ENCODE measurements at places on chromosomes 7 and 10. TPM values are rescaled to one million over a fixed set of nuclear protein-coding genes. Genes with fewer than 3 reads are reported as not detected.

- no peak for DNase-seq
Measured at GRCh38 chr7:127632276-127632910, 14.5 kb upstream of the PAX4 start.

DNA sequence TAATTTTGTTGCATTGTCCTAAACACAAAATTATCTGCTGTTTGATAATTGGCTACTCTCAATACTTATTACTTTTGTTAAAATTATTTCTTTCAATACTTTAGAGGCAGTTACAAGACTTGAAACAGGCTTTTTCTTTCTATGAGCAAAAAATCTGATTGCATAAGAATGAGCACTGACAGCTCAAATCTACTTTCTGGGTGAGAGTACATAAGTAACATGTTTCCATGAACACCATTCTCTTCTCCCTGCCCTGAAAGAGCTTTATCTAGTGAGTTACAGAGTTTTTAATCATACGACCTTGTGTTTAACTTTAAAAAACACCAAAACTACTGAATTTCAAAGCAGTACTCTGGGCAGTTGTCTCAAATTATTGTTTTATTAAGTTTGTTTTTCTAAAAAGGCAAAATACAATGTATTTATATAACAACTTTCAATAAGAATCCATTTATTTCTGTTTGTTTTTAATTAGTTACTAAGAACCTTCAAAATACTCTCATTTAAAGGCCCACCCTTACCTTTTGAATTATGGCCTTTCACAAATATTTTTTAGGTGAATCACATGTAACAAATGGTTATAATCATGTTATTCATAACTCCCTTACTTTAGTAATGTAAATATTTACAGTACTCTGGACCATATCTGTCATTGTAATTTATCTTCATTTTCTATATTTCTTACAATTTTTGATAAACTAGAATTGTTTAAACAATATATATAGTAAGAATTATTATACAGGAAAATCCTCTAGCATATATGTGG lies 23.0 kb upstream of the TFAM start:
- DNase-seq, result no peak

DNA sequence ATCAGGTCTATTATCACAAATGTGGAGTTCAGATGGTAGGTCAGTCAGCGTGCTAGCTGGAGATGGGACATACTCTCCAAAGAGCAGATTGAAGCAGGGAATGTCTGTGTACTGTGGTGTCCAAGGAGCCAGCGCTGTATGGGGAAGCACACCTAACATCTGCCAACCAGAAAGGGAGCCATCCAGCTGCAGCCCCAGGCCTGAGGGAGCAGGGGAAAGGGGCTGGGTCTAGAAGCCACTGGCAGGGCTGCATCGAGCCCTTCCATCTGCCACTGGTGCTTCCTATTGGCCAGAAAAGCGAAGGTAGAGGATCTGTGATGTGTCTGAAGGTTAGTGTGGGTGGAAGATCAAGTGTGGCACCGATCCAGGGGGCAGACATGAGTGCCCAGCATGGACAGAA lies 8.0 kb upstream of the RAMP3 start:
- DNase-seq, result no peak

GRCh38 chr7:154907651-154908620 lies 95.0 kb downstream of the PAXIP1 start:
- no peak for DNase-seq

DNA sequence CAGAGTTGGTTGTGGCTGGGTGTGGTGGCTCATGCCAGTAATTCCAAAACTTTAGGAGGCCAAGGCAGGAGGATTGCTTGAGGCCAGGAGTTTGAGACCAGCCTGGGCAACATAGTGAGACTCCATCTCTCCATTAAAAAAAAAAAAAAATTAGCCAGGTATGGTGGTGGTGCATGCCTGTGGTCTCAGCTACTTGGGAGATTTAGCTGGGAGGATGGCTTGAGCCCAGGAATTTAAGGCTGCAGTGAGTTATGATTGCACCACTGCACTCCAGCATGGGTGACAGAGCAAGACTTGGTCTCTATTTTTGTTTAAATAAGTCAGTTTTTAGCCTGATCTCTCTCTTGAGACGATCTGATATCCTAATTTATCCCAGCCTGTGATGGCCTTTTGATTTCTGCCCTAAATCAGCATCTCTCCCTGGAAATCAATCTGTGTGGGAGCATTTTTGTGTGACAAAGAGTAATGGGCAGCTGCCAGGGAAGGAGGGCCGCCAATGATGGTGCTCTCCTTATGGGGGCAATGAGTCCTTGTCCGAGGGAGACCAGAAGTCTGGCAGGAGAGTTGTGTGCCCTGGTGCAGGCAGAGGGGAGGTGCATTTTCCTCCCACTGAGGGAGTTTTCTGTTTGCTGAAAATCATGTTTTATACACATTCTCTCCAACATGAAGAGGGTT lies 111.0 kb downstream of the NRP1 start:
- no peak for DNase-seq

DNA sequence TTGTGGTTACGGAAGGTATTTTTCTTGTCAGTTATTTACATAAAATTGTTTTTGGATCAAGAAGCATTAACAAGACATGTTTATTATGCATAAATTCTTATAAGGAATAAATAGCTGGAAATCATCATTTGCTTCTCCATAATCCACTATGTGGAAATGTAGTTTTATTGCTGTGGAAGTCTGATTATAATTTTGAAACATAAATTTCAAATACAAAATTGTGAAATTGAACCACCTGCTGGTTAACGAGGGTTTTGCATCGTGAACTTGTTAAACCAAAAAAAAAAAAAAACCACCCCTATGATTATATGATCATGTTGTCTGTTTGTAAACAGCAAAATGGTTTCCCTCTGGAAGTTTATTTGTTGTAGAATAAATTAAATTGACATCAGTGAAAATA lies 25.9 kb downstream of the ABRAXAS2 start:
- DNase-seq, result peak; percentile 63

GRCh38 chr7:102469972-102470825 lies 5.4 kb downstream of the LRWD1 start:
- peak; percentile 56 for DNase-seq

The FAM237B gene
- total RNA-seq, result not detected

DNA sequence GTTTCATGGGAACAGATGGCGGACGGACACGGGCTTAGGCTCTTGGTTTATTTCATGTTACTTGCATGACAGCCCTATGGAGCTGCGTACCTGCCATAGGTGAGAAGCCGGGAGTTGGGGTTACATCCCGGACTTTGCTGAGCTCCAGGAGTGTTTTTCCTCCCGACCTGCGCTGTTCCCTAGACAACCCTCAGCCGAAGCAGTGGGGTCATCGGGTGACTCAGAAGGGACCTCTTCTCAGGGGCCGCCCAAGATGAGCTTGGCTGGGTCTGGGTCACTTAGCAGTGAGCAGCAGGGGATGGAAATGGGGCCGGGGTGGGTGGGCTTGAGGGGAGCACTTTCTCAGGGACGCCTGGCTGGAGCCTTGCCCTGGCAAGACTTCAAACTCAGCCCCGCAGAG lies 11.9 kb downstream of the CUX1 start:
- no peak for DNase-seq

DNA sequence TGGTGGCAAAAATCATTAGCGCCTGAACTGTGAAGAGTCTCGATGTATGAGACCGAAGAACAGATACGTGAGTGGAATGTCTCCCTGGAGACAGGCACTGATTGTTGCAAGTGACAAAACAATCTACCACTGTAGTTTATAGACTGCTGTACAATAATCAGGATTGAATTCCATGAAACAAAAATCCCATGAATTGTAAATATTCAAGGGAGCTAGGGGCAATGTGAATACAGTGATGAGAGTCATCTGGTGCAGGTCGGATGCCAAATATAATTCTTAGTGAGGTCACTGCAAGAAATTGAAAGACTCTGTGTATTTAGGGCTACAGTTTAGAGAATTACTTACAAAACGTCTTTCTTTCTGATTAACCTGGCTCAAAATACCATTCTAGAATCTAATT lies 594.4 kb upstream of the VSTM2A start:
- no peak for DNase-seq

- DNase-seq, result no peak
Measured at GRCh38 chr10:88992921-88993524, 2.4 kb downstream of the FAS start.

DNA sequence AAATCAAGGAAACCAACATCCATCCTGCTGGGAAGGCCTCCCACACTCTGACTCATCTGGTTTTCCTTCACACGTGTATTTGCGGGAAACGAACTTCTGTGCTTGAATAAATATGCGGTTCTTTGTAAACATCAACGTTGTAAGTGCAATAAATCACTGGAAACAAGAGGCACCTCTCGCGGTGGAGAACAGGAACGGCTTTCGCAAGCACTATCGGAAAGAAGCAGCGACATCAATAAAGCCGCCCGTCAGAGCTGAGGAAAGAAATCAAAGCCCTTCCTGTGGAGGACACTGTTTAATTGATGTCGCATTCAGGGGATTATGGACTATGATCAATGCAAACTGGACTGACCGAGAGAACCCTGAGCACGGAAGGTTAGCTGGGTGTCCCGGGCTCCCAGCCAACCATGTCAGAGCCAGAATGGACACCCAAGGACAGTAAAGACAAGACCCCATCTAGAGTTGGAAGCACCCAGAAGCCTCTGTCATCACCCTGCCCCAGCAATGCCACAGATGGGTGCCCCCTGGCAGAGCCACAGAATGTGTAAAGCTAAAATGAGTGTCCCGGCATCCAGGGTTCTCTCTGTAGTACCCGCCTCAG lies 37.6 kb downstream of the OAT start:
- no peak for DNase-seq

GRCh38 chr10:111598433-111599059 lies 521.7 kb downstream of the ADRA2A start:
- peak; percentile 81 for DNase-seq

The MKI67 gene
- total RNA-seq, result 161 TPM

- DNase-seq, result no peak
Measured at GRCh38 chr10:73839276-73839966, 28.0 kb upstream of the NDST2 start.

GRCh38 chr7:114939484-114940097 lies 17.7 kb downstream of the MDFIC start:
- no peak for DNase-seq

- peak; percentile 72 for DNase-seq
Measured at GRCh38 chr10:43808136-43808535, 159.5 kb upstream of the ZNF32 start.

GRCh38 chr10:31152421-31153135 lies 120.9 kb upstream of the ZNF438 start:
- peak; percentile 44 for DNase-seq

DNA sequence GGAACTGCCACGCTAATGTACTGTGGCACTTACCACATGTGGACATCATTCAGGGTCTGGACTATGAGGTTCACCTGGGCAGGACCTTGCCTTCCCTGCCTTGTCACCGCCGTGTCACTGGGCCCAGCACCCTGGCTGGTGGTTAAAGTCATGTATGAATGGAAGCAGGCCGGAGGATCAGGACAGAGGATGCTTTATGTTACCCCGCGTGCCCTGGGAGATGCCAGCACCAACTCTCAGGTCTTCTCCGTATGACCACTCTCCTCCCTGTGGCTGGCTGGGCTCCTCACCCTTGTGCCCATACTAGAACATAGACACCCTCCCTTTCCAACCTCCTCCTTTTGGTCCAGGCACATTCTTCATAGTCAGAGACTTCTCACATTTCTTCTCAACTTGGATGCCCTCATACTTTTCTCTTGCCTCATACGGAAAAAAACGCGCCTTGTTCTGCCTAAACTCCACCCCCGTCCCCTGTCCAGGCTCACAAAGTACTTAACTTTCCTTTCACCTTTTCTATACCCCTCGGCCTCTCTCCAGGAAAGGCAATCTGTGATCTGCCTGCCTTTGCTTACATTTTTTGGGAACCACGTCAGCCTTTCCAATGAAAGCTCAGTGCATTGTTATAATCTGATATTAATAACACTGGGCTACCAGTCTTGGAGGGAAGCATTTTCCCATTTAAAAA lies 240.0 kb downstream of the TEX36 start:
- DNase-seq, result no peak

The ZPBP gene
- total RNA-seq, result not detected

DNA sequence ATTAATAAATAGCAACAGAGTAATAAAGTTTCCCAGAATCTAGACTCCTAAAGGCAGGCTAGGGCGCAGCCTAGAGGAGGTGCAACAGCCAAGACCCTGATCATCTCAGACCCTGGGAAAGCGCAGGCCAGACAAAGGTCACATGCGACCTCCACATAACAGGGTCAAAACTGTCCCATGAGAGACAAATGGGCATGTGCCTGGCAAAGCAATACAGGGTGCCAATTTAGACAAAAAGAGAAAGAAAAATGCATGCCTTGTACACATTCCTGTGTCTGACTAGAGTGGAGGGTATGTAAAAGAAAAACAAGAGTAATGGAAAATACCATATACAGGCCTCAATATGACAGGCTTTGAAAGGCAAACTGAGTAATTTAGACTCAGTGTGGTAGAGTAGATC lies 22.2 kb downstream of the MPP7 start:
- no peak for DNase-seq

GRCh38 chr7:47635091-47636080 lies 53.5 kb upstream of the TNS3 start:
- no peak for DNase-seq

- DNase-seq, result no peak
Measured at GRCh38 chr10:91340613-91341362, 69.4 kb upstream of the HECTD2 start.

The HOXA10 gene
- total RNA-seq, result not detected

The LRRC4 gene
- 2.2 TPM for total RNA-seq

GRCh38 chr7:1555046-1555812 lies 776 bp downstream of the TMEM184A start:
- DNase-seq, result no peak

GRCh38 chr7:158404031-158404761 lies 183.4 kb downstream of the PTPRN2 start:
- no peak for DNase-seq

The SPDYE1 gene
- not detected for total RNA-seq

DNA sequence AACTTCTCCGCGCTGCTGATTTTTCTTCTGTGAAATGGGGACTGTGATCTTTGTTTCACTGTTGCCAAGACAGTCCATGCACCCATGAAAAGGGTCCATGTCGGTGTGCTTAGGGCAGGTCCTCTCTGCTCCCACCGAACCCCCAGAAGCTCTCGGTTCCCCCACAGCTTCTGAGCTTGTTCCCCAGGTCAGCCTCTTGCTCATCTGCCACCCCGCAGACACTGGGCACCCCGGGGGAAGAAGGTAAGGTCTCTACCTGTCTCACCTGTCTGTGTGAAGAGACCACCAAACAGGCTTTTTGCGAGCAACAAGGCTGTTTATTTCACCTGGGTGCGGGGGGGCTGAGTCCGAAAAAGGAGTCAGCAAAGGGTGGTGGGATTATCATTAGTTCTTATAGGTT lies 66.2 kb upstream of the NANOS1 start:
- DNase-seq, result no peak

GRCh38 chr7:45068236-45069023 lies 20.3 kb downstream of the NACAD start:
- no peak for DNase-seq

- no peak for DNase-seq
Measured at GRCh38 chr7:100825751-100826513, 1.4 kb downstream of the EPHB4 start.

GRCh38 chr10:90204956-90205314 lies 503.5 kb downstream of the KIF20B start:
- no peak for DNase-seq

- no peak for DNase-seq
Measured at GRCh38 chr10:33600381-33600780, 265.9 kb upstream of the NRP1 start.
